ENCODE measurements at places on chromosomes 4 and X.

- no peak for DNase-seq
These were observed 8.6 kb upstream of the VCX2 start for GRCh38 chrX:8179656-8180055.

GRCh38 chr4:124275-125081 lies at the start of gene ZNF718:
Gene ZNF718, plus strand, starts transcription at chr4:124501. Its CDS starts 170 bp downstream, at chr4:124671.
- DNase-seq = peak; percentile 93

DNA sequence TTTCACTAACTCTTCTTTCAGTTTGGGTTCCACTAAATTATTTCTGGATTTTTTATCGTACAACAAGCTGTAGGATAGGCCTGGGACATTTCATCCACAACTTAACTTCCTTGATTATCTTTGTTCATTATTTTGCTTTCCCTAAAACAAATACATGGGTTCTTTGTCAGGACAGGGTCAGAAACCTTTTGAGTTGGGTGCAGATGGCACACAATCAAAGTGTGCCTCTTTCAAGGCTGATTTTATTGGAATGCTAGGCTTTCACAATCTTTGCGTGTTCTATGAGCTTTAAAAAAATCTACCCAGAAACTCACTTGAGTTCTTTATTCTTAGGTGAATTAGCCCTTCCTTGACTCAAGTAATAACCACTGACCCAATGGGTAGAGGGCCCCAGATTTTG lies 348.4 kb downstream of the FAM47B start:
- DNase-seq = no peak

GRCh38 chr4:81771721-81772120 lies 300.0 kb upstream of the RASGEF1B start:
- no peak for DNase-seq

GRCh38 chr4:14361084-14361483 lies 641.2 kb upstream of the CPEB2 start:
- no peak for DNase-seq

DNA sequence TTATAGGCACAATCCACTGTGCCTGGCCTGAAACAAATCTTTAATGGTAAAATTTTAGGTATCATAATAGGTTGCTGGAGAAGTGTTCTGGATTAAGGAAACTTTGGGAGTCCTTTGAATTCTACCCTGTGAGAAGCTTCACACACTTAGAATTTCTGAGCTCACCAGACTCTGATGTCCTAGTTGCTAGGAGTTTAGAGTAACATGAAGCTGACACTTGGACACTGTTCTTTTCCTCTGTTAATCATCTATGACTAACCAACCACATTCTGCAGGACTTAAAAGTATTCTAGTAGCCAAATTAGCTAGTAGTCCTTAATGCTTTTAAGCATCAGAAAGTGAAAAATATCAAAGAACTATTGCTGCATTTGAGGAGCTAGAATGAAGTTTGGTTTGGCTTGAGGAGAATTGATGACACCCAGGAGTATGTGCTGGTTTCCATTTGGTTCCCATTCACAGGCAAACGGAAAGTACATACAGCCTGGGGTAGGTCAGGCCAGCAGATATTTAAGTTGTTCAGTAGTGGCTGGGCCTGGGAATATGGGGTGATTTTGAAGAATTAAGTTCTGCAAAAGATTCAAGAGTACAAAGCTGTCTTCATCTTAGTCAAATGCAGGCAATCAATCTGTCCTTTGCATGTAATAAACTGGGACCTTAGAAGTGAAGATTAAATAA lies 38.8 kb upstream of the IGFBP7 start:
- DNase-seq = no peak

GRCh38 chr4:128869776-128870509 lies 60.4 kb downstream of the JADE1 start:
- DNase-seq = no peak

DNA sequence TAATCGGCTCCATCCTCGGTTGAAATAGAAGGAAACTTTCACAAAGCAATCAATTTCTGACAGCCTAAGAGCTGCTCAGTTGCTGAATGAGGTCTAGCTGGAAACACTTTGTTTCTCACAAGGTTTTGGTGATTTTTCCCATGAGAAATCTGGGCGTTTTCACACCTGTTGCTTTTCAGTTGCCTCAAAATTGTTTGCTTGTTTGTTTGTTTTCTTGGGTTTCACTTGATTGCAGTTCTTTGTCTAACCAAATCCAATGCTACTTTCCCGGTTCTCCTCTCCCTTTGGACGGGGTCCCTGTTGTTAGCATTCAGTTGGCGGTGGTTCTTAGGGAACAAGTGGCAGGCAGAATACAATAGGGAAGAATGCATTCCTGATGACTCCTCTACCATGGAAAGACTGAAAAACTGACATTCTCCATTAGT lies 135.5 kb downstream of the PALLD start:
- DNase-seq = no peak

GRCh38 chr4:86530183-86530582 lies 63.9 kb upstream of the PTPN13 start:
- DNase-seq = no peak

GRCh38 chr4:39834269-39834668 lies 136.3 kb downstream of the UBE2K start:
- DNase-seq = no peak

GRCh38 chrX:24137192-24137591 lies 12.3 kb upstream of the ZFX start:
- DNase-seq = no peak

- DNase-seq = no peak
These were observed 261.0 kb downstream of the PDGFC start for GRCh38 chr4:156710365-156711192.

- DNase-seq = no peak
These were observed 107.4 kb upstream of the SLC4A4 start for GRCh38 chr4:71231129-71232055.

DNA sequence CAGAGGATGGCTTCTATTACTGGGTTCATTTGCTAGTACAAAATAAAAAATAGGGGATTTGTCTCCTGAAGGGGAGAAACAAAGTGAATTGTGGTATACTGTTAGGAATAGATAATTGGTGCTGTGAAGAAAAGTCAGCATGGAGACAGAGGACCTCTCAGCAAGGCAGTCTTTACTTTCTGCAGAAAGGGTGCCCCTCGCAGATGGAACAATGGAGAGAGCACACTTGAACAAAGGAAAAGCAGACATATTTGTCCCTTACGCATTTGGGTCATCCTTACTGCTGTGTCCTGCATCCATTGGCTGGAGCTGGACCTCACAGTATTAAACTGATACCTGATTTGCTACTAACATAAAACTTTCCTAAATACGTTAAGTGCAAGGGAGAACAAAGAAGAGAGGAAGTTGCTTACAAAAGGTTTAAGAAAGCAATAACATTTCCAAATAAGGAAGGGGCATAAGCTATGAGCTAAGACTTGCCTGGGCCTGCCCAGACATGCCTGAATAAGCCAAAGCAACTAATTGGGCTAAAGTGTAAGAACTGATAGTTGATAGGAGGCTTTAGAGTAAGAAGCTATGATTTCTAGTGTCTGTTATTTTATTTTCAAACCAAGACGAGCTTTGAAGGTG lies 83.8 kb downstream of the CCKAR start:
- DNase-seq = no peak

DNA sequence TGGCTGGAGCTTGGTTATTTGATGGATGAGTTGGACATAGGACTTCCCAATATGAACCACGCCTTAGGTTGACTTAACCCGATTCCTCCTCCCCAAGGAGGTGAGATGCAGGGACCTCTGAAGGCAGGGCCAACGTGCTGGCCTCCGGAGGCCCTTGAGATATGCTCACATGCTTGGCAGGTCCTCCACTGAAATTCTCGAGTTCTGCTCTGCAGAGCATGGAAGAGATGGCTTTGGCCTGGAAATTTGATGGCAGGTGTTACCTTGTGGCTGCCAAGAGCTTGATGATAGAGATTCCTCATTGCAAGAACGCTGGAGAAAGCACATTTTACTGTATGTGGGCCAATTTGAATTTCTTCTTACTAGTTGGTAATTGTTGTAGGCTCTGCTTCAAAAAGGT lies 117.4 kb upstream of the LIMCH1 start:
- no peak for DNase-seq

GRCh38 chrX:24851780-24852179 lies 158.1 kb downstream of the POLA1 start:
- no peak for DNase-seq

- DNase-seq = no peak
These were observed 119.0 kb downstream of the MANBA start for GRCh38 chr4:102641793-102642192.

DNA sequence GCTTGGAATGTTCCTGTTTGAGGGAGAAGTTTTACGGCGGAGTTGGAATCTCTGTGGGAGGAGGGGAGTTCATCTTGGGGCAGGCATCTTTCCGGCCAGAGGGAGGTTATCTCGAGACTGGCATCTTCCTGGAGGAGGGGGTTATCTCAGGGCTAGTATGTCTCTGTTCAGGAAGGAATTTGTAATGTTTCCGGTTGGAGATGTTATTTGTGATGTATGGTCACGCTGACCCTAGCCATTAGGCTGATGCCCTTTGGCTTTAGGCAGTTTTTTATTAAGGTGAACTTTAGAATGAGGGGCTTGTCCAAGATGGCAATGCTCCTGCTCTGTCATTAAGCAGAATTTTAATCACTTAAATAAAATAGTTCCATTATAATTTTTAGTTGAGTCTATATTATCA lies 449.7 kb downstream of the PCDH10 start:
- DNase-seq = no peak

GRCh38 chrX:29308726-29309125 lies 721.5 kb downstream of the IL1RAPL1 start:
- no peak for DNase-seq

DNA sequence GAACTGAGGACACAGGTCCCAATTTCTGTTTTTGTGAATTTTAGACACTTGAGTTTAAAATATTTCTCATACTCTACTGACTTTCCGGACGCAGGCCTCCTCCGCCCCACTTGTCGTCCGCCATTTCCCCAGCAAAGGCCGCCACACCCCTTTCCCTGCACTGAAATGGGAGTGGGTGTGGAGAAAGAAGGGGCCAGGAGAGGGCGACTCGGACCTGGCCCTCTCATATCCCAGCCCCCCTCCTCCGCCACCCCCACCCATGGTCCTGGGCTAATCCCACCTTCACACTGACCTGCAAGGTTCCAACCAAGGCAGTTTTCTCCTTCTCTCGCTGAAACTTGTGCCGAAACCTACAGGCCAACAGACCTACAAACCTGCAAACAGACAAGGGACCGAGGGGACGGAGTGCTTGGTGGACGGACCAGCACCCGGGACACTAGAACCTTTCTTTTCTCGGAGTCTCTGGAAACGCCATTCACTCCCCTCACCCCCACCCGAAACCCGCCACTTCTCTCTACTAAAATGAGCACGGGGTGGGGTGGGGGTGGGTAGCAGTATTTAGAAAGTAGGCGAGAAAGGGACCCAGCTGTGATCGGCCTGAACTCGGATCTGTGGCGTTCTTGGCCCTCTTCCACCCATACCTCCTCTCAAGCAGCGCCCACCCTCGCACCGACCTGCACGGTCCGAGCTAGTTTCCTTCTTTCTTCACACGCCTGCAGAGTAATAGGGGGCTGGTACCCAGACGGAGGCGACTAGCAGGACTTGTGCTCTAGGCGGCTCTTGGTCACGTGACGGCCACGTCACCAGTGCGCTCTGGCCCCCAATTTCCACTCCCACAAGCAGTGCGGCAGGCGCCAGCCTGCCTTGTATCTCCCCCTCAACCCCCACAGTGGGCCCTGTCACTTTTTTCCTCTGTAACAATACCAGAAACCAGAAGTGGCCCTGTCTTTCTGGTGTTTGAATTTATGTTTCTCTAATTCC lies at the start of gene ARMCX6:
Gene ARMCX6, minus strand, starts transcription at position 790 of the 981 bp plus-strand sequence. CDS start 1,380 bp downstream, outside the sequence.
- no peak for DNase-seq

- no peak for DNase-seq
These were observed 63.8 kb upstream of the HPRT1 start for GRCh38 chrX:134396174-134396573.

DNA sequence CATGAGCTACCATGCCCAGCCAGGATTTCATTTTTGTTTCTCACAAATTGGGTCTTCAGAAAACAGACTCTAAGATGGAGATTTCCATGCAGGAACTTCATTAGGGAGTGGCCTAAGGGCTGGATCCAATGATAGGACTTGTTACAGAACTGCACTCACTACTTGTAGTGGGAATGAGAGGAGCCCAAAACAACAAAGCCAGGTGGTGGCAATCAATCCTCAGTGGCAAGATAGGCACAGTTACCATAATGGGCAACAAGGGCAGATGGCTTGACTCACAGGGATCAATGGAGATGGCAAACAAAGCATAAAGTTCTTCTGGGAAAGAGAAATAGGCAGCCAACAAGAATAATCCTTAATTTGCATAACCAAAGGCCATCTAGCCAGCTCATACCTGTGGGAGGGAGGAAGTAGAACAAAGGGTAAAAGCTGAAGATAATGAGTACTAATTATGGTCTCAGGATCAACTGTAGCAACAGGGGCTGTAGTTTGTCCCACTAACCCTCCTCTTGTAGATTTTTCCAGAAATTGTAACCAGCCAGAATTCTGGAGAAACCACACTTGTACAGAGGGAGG lies 72.8 kb upstream of the MAPK10 start:
- no peak for DNase-seq

DNA sequence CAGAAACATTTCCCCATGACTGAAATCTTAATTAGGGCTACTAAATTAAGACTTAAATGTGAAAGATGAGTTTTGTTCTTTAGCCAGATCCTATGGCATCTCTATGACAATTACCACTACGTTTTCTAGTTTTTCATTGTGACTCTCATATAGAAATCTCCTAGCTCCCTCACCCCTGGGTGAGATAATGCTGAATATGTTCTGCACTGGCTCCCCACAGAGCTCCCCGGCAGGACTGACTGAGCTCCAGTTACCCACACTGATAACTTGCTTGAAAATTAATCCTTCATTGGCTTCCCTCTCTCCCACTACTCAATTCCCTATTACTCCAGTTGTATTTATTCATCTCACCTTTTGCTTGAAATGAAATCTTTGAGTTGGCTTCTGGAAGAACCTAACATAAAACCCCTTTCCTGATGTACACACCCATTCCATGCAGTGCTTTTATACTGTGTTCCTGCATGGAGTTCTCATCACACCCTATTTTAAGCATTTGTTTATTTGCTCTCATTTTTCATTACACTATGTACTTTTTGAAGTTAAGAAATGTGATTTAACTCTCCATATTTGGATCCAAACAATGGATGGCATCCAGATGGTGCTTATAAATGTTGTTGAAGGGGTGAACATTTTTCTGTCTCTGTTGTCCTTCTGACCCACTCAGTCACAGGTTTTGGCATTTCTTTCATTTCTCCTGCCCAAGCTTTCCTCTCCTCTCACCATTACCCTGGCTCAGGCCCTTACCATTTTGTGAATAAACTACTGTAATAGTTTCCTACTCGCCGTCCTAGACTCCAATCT lies 623.4 kb downstream of the SPRY1 start:
- no peak for DNase-seq

DNA sequence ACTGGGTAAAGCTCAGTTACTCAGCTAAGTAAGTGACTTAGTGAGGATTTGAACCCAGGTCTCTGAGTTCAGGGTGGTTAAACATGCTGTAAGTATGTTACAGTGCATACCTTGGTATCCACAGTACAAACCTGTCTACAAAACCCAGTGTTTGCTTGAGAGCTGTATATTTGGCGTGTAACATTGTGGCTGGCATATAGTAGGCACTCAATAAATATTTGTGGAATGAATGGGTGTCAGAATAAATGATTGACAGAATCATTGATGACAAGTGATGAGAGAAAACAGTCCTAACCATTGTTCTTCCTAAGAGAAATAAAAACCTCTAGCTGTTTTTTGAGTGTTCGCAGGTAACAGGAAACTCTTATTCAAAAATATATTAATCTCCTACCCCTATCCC lies 79.7 kb upstream of the BCOR start:
- no peak for DNase-seq
